ENCODE measurements at places on chromosomes 1 and 21.
A peak's percentile ranks its signal among the peaks of the same experiment; 100 is the strongest.

DNA sequence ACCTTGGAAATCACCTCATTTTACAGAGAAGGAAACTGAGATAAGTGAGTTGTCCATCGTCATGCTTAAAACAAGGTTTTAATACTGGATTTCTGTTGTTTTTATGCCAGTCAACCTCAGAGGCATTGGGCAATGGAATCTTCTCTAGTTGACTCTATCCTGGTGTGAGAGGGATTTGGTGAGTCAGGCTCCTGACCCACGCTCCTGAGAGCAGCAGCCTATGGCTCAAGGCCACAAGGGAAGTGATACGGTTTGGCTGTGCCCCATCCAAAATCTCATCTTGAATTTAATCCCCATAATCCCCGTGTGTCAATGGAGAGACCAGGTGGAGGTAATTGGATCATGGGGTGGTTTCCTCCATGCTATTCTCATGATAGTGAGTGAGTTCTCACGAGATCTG, 90.1 kb downstream of the TLR5 start:
- DNase-seq = no peak

DNA sequence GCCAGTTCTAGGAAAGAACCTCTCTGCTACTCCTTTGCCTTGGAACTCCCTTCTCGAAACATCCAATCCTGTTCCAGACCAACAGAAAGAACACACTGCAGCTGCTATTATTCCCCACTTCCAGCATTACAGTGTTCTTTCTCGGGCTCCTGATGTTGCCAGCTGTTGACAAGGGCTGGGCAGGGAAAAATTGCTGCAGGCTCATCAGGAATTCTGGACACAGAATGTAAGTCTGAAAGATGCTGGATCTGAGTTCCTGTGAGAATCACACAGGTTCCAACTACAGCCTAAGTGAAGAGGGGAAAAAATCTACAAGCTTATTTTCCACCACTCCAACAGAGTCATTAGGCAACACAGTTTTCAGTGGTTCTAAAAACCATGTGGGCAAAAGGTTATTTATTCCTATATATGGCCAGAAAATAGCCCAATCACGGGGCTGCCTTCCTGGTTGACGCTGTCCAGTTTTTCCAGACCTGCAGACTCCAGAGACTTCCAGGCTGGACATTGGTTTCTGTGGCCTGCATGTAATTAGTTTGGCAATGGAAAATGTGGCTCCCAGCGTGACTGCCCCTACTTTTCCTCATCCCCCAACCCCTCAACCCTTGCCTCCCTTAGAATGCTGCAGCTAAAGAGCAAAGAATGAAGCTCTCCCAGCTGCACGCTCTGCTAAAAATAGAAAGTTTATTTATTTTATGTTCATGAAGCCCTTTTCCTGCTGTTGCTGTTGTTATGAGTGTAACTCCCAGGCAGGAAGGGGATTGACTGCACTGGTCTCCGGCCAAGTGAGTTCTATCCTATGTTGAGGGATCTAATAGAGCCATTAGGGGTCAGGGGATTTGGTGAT, 8.3 kb upstream of the KIAA0040 start:
- DNase-seq = no peak

- no peak for DNase-seq
These were observed 2.3 kb upstream of the IVL start for GRCh38 chr1:152906023-152906565.

DNA sequence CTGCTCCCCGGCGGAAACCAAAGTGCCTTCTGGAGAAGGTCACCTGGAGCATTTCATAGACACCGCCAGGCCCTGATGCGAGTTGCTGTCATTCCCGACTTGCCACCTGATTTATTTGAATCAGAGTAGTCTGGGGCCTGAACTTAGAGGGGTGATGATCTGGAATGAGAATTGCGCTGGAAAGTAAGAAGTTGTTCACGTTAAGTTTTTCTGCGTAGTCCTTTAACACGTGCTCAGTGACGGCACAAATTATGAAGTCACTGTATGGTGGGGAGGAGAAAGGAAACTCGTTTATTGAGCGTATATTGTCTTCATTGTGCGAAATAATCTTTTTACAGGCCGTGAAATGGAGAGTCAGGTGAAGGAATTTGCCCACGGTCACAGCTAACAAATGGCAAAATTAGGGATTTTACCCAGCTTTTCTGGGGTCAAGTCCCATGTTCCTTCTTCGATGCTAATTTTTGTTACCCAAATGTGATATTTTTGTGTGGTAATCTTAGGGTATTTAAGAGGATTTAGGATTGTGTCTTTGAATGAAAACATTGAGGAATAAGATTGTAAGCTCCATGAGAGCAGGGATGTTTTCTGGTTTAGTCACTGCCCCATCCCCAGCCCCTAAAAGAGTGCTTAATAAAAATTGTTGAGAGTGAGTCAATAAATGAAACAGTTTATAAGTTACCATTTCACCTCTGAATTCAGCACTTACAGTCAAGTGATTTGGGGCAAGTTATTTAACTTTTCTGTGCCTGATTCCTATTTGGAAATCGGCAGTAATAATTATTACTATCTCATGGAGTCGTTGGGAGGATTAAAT, 46.4 kb upstream of the NBL1 start:
- DNase-seq = no peak

DNA sequence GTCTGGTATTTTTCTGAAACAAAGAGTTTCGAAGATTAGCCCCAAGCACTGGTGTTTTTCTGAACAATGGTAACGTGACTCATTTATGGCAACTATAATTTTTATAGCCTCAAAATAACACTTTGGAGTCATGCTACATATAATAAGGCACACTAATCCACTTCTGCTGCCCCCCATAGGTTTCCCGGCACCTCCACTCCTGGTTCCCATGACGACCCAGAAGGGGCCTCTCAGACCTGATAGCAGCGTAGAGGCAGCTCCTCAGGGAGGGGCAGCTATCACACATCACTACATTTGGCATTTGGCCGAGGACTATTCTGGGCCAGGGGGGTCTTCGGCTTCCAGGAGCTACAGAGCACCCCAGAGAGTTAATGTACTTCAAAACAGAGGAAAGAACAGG, 23.3 kb downstream of the CAPN8 start:
- DNase-seq = no peak

- DNase-seq = peak; percentile 69
These were observed at the start of gene GSTM2 for GRCh38 chr1:109667452-109668122. Gene GSTM2 (plus strand): TSS chr1:109668057. CDS start chr1:109668116, 59 bp downstream.

- DNase-seq = no peak
These were observed 54.7 kb downstream of the STUM start for GRCh38 chr1:226603022-226603857.

GRCh38 chr1:152344438-152344837, 15.4 kb downstream of the FLG2 start:
- no peak for DNase-seq

GRCh38 chr1:205286335-205286950, 35.1 kb downstream of the NUAK2 start:
- no peak for DNase-seq

GRCh38 chr1:178966312-178966711, 59.4 kb upstream of the FAM20B start:
- DNase-seq = no peak

GRCh38 chr1:205794011-205794730, 18.8 kb downstream of the SLC41A1 start:
- DNase-seq = no peak

DNA sequence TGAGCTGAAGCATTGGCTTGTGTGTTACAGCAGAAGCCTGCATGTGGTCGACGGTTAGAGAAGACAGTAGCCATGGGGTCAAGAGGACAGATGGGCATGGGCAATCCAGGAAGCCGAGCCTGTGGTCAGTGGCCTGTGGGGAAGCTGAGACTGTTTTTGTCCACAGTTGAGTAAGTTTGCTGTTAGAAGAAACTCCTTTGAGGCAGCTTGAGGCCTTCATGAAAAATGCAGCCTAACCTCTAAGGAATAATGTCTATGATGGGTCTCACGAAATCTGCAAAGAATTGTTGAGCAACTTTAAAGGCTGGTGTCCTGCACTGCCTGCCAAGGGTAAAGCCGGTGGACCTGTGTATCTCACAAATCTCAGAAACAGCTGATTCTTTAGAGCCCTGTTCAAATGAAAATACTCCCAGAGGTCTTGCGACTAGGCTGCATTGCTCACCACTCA, 322.4 kb downstream of the SETD4 start:
- no peak for DNase-seq

DNA sequence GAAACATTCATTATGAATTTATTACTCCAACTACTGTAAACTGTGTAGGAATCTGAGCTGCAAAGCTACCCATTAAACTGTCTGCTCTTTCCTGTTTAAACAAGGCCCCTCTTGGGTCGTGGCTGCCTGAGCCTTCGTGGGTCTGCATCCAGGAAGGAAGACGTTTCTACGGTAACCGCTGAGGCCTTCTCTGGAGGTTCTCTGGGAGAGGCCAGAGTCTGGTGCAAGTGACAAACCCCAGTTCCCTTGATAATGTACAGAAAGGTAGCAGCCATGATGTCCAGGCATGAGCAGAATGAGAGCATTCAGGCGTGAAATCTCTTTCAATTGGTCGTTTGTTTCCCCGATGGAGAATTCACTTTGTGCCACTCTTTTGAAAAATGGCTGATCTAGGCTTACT, 350.2 kb downstream of the PLPP3 start:
- peak; percentile 3 for DNase-seq

GRCh38 chr1:96771847-96772246, 50.3 kb downstream of the PTBP2 start:
- DNase-seq = no peak

GRCh38 chr1:54650417-54650816, 8.8 kb downstream of the MROH7 start:
- DNase-seq = no peak

DNA sequence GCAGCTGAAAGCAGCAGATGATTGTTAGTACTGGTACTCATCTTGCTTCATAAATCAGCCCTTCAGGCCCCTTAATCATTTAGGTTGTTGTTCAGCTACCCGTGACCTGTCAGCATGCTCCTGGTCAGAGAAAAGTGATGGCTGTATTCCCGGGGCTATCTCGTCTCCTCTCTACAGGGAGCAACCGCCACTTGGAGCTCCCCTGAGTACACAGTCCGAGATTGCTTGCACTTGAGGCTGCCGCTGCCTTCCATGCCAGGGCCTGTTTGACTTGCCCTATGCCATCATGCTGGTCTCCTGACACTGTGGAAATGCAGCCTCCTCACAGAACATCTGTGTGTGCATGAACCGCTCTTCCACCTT, 97.5 kb downstream of the SPATA46 start:
- DNase-seq = no peak

DNA sequence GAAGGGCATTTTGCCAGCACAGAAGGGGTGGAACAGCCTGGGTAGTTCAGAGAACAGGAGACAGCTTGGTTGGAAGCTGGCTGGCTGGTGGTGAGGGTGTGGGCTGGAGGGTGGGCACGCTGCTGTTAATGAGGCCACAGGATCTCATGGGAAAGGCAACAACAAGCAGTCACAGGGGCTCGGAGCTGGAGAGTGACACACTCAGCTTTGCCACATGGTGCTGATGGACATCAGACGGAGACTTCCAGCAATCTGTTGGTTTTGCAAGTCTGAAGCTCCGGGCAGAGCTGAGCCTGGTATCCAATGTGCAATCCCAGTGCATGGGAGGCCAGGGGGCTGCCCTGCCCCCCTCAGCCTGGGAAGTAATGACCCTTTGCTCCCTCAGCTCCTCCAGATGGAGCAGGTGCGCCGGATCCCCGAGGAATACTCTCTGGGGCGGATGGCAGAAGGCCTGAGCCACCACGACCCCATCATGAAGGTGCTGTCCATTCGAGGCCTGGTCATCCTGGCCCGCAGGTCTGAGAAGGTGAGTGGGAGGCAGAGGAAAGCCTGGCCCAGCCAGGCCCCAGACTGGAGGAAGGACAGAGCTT, 15.6 kb upstream of the TTC4 start:
- no peak for DNase-seq

- DNase-seq = no peak
These were observed 358.7 kb downstream of the KCNH1 start for GRCh38 chr1:210775289-210775688.

GRCh38 chr1:78722947-78723346, 73.3 kb downstream of the IFI44 start:
- DNase-seq = no peak

- no peak for DNase-seq
These were observed 44.9 kb downstream of the TRAF5 start for GRCh38 chr1:211371406-211372105.

DNA sequence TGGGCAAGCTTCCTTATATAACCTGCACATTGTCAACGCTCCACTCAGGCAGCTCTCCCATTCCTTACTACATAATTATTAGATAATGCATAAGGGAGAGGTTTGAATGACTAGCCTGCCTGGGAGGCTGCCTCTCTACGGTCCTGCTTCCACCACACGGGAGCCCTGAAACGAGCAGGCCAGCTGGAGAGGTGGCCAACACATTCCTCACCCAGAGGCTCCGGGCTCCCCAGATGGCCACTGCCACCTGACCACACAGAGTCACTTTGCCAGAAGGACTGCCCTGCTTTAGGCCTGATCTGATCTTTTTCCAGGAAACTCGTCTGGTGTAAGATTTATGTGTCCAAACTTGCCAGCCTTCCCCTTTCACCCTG, 27.9 kb downstream of the HIVEP3 start:
- DNase-seq = no peak

GRCh38 chr1:232454227-232454886, 175.6 kb downstream of the SIPA1L2 start:
- no peak for DNase-seq

GRCh38 chr1:43386676-43387075, 2.9 kb downstream of the MED8 start:
- DNase-seq = no peak

DNA sequence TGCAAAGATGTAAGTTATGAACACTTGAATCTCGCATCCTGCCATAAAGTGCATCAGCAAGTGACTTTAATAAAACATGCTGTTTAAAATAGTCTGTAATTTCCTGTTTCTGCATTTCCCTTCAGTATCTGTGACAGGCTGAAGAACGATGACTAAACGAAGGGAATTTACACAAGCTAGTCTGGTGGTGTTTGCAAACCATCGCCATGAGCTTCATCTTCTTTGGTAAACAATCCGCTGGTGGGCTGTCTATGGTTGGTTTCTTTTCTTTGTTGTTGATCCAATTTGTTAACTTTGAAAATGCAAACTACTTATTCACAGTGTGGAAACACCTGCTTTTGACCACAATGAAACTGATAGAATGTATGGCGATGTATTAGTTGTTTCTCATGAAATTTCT, 13.9 kb downstream of the SERTAD4 start:
- no peak for DNase-seq

GRCh38 chr1:69290291-69290690, 277.4 kb upstream of the LRRC7 start:
- no peak for DNase-seq

GRCh38 chr1:11833900-11834299, 13.7 kb downstream of the NPPA start:
- no peak for DNase-seq

- no peak for DNase-seq
These were observed 13.7 kb upstream of the MARK1 start for GRCh38 chr1:220514256-220514655.

GRCh38 chr1:8510041-8510823, 192.3 kb downstream of the SLC45A1 start:
- DNase-seq = no peak

DNA sequence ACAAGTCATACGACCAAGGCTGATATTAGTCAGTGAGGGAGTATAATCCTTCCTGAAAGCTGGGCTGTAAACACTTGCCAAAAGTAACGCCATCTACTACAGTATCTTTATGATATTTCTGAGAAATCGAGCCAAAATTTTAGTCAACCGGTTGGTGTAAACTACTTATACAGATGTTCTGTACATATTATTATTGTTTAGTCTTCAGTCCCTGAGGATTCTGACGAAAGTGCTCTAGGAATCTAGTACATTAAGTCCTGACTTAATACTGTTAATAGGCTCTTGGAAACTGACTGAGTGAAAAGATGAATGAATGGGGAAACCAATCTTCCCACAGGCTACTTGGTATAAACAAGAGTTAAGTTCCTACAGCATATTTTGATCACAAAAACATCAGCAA, 274.3 kb downstream of the USP25 start:
- no peak for DNase-seq

Data from iPS DF 19.7 (cell line).